ENCODE measurements at places on chromosomes 3 and 15. TPM values are rescaled to one million over a fixed set of nuclear protein-coding genes. Genes with fewer than 3 reads are reported as not detected.

- no peak for DNase-seq
These were observed 127.5 kb downstream of the MEGF11 start for GRCh38 chr15:66126031-66126441.

- no peak for DNase-seq
These were observed 22.4 kb upstream of the RGMA start for GRCh38 chr15:93111451-93111850.

Gene EID1
- total RNA-seq = 184 TPM

DNA sequence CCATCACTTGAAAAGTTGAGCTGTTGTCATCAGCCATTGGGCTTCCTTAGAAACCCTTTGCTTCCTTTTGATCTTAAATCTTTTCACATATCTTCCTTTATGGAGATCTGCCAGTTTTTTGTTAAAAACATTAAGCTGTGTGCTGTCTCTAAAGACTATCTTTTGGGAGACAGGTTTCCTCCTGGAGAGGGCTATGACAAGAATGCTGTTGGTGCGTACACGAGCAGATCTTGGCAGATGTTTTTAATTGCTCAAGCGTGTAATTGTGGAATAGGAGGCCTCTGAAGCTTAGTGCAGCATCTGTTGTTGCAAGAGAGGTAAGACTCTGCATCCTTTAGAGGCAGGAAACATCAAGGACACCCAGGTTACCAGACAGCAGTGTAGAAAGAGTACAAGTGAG lies 56.8 kb downstream of the PHLDB2 start:
- no peak for DNase-seq

Gene CHRD
- 4.8 TPM for total RNA-seq

- no peak for DNase-seq
These were observed 24.2 kb upstream of the BUB1B start for GRCh38 chr15:40136470-40137302.

GRCh38 chr15:96298217-96298616 lies 32.3 kb upstream of the NR2F2 start:
- DNase-seq = no peak

- no peak for DNase-seq
These were observed 5.5 kb downstream of the TAGLN3 start for GRCh38 chr3:112004187-112004586.

Gene PPIP5K1
- 40.8 TPM for total RNA-seq

- DNase-seq = no peak
These were observed 18.6 kb downstream of the FAM174B start for GRCh38 chr15:92636908-92637481.

- DNase-seq = no peak
These were observed 75.0 kb upstream of the EPHB3 start for GRCh38 chr3:184486614-184487013.

DNA sequence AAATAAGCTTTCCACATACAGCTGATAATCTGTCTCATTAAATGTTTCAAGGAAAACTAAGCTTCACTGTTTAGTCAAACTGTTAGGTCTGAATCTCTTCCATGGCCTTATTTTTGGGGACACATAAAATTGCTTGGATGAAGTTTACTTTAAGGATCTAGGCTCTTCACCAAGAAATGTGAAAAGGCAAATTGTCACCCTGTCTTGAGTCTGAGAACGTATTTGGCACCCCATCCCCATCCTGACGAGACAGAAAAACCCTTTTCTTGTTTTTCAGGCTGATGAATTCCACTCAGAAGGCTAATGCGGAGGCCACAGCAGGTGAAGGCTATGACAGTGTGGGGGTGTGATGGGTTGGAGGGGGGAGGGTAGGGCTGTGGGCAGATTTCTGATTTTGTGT lies 226.6 kb downstream of the GREM1 start:
- no peak for DNase-seq

GRCh38 chr3:56885453-56885852 lies 83.7 kb upstream of the ARHGEF3 start:
- DNase-seq = no peak

DNA sequence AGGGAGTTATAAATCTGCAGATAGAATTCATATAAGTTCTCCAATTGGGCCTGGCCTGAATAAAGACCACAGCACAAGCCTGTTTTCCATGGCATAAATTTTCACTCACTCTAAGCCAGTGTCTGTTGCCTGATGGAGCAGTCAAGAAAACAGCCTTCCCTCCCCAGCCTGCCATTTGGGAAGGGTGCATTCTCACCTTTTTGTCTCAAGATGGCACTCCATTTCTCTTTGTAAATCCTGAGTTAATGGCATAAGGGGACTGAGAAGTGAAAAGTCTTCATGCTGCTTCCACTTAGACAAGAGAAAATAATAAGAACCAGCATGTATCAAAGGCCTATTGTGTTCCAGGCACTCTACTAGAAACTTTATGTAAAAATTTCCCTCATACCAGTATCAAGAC lies 115.6 kb upstream of the MANF start:
- DNase-seq = peak; percentile 28

Gene PPARG
- total RNA-seq = 14.9 TPM

Gene RHOV
- not detected for total RNA-seq

Gene SSUH2
- total RNA-seq = not detected

DNA sequence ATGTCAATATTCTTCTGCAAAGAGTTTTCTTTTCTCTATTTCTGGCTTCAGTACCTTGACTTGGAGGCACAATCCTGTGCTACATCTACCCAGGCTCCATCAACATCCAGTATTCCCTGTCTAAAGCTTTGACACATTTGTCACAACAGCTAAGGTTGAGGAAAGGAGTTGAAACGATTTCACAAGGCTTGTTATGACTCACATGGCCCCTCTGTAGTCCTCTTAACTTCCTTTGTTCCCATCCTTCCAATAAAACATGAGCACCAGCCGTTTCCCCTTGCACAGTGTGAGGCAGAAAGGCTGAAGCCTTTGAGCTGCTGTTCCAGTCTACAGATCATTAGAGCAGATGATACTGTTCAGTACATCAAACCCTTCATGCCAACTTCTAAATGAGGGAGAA lies 163.0 kb upstream of the TMCO5A start:
- peak; percentile 55 for DNase-seq

Gene RASA2
- total RNA-seq = 10.0 TPM

DNA sequence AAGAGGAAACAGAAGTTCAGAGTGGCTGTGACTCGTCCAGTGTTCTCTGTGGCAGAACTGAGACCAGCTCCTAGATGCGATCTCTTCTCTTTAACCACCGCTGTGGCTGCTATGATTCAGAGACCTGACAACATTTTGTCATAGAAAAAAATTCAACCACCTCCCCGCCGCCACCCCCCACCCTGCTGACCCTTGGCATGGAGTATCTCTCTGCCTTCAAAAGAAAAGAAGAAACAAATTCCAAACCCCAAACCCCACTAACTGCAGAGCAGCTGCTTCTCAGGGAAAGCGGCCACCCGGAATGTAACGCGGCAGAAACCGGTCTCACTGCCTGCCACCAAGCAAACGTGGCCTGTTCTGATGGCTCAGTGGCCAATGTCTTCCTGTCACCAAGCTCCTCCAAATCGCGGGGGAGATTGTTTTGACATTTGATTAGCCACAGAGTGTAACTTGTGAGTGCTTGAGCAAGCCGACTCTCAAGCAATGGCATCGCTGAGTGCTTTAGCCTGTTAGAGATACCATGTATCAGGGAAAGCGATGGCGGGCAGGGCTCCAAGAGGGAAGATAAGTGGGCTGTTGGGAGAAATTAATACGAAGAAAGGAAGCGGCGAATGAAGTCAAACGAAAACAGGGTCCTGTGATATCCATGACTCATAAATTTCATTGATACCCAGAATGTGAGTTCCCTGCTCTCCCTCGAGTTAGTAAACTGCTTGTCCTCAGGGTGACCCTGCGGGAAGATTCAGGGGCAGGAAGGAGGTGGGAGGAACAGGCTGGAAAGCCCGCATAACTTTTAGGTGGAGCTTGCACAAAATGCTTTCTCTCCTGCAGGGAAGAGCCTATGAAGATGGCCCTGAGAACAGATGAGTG lies 44.8 kb upstream of the TLE3 start:
- peak; percentile 89 for DNase-seq

- DNase-seq = peak; percentile 34
These were observed 213.7 kb upstream of the P2RY1 start for GRCh38 chr3:152621006-152621868.

DNA sequence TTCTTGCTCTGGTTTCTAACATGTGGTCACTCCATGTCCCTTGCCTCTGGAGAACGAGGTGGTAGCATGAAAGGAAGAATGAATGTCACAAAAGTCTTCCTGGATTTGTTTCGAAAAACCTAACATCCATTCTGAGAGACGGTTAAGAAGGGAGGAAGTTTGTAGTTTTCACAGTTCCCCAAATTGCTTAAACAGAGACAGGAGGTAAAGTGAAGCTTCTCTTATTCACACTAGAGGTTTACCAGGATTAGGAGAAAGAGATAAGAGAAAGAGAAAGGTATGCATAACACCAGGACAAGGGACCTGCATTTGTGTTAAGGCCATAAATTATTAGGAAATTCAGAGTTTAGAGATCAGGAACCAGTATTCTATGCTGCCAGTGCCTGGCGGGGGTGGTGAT lies 228.1 kb downstream of the CPNE4 start:
- no peak for DNase-seq

Gene ARPP21
- not detected for total RNA-seq

Gene RETNLB
- not detected for total RNA-seq

Gene COL8A1
- 24.7 TPM for total RNA-seq

DNA sequence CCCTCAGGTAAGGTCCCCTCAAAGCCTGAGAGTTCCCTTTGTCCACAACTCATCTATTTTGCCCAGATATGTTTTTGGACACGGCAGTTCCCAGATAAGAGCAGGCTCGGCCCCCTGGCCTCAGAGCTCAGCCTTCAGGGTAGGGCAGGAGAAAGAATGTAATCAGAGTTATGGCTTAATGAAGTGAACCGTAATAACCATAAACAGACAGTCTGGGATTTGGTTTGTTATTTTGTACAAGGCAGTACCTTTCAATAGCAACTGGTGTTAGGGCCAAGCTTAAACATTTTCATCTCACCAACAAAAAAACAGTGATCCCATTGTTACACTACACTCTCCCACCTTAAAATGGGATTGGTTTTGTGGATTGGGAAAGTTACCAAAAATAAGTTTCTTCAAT lies 12.2 kb upstream of the ALDH1A3 start:
- peak; percentile 61 for DNase-seq

Gene TRIM59
- 15.2 TPM for total RNA-seq

- DNase-seq = no peak
These were observed 462.7 kb downstream of the PLOD2 start for GRCh38 chr3:145698250-145698649.

Gene GLDN
- total RNA-seq = 50.7 TPM

DNA sequence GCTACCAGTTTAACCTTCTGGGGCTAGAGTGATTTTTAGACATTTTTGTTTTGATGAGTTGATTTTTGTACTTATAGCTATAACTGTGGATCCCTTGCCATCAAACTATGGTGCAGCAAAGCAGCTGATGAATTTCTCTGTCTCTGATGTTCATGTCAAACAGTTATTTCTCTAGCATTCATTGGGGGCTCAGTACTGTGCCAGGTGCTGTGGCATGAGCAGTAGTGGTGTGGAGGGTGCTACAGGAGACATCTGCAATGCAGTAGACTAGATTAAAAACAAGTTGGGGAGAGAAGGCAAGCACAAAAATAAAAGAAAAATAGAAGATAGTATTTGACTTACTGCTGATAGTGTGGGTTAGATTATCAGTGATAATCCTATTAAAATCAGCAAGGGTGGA lies 95.3 kb downstream of the AKAP13 start:
- DNase-seq = no peak

DNA sequence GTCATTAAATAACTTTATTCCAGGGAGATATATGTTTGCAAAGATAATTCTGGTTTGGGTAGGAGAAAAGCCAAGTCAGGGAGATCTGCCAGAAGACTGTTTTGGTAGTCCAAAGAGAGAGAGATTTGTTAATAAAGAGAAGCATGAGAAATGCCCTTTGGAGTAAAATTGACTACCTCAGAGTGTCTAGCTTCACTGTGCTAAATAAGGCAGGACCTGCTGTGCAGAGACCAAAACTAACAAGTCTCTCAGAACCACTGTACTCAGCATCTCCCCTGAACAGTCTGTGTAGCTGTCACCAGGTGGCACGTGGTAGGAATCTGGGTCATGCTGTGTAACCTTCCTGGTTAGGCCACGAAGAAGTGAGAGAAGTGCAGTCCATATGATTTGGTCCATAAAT lies 31.6 kb upstream of the SLC35G2 start:
- peak; percentile 48 for DNase-seq

DNA sequence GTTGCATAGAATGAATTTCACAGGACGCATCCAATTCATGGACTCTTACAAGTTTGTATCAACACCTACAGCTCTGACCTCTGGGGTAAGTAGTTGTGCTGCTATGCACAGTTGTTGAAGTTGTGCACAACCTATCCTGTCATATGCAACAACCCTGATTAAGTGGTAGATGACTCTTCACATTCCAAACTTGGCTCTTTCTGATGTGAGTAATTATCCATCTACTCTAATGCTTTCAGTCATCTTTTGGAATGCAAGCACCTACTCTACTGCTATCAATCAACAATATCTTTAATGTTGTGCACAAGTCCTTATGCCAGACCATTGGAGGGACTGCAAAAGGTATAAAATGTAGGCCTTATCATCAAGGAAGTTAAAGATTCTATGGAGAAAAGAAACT lies 921.4 kb downstream of the MCTP2 start:
- DNase-seq = no peak

Measured in fibroblast of lung (primary cell).